Activated CD4-positive, alpha-beta T cell treated with anti-CD3 and anti-CD28 coated beads, Interleukin-2, amount 50 U/mL, for 24 hours (primary cell): ENCODE measurements at places on chromosomes 5 and 9.

GRCh38 chr9:106637486-106637885 lies 225.5 kb upstream of the ZNF462 start:
- DNase-seq = no peak

DNA sequence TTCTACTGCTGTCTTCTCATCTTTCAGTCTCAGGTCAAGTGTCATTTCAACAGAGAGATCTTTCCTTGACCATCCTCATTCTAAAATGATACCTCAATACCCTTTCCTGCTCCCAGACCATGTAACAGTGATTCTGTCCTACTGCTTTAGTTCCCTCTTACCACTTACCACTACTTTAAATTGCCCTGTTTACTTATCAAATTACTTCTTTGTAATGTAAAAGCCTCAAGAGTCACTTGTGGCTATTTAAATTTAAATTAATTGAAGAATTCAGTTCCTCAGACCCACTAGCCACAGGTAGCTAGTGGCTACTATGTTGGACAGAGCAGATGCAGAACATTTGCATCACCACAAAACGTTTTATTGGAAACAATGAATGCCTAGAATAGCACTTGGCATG lies 217.3 kb downstream of the ADAMTS6 start:
- no peak for DNase-seq

- no peak for DNase-seq
Measured at GRCh38 chr9:103839197-103839596, 254.9 kb upstream of the SMC2 start.

- no peak for DNase-seq
Measured at GRCh38 chr9:89514337-89514736, 16.4 kb upstream of the SEMA4D start.
